AG09309 (cell line): ENCODE measurements at places on chromosomes 12 and 14.

DNA sequence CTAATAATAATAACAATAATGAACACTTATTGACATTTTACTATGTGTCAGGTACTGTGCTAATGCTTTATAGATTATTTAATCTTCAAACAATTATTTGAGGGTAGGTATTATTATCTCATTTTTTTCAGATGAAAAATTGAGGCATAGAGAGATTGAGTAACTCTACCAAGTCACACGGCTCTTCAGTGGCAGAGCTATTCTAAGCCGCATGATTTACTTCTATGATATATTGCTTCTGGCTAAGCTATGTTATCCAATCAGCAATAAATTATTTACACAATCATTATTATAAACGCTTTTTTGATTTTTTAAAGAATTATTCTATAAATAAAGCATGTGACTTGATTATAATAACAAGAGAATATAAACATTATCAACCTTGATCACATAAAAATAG is 80.0 kb downstream of the TMEM30B start:
- no peak for DNase-seq

GRCh38 chr14:90603841-90604240 is 207.0 kb downstream of the CALM1 start:
- no peak for DNase-seq

- DNase-seq = no peak
These were observed 31.3 kb downstream of the TM7SF3 start for GRCh38 chr12:26982866-26983265.

DNA sequence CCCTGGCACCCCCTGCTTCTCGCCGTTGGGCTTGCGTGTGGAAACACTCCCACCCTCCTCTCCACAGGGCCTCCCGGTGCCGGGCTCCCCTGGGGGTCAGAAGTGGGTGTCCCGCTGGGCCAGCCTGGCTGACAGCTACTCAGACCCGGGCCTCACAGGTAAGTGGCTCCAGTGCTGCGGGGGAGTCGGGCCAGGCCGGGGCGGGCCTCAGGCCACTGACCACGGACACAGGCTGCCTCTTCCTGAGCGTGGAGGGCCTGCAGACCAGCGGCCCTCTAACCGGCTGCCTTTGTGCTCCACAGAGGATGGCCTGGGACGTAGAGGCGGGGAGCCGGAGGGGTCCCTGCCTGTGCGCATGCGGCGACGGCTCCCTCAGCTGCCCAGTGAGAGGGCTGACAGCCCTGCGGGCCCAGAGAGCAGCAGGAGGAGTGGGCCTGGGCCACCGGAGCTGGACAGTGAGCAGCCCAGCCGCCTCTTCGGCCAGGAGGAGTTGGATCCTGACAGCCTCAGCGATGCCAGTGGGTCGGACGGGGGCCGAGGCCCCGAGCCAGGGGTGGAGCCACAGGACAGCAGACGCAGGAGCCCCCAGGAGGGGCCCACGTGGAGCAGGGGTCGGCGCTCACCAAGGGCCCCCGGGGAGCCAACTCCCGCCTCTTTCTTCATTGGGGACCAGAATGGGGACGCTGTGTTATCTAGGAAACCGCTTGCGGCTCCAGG is 21.1 kb downstream of the CEP170B start:
- no peak for DNase-seq

DNA sequence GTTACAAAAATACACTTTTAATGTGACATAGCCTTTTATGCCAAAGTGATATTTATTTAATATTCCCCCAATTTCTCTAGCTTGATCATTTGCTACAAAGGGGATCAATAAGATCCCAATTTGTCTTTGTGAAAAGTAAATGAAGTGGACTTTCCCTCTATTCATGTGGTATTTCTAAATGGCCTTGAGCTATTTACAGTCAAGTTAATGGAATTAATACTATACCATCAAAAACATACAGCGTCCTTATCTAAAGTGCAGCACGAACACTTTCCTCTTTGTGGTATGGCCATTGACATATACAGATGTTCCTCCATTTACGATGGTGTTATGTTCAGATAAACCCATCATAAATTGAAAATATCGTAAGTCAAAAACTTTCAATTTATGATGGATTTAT is 23.2 kb downstream of the CFL2 start:
- no peak for DNase-seq

- no peak for DNase-seq
These were observed 132.0 kb upstream of the ARHGAP5 start for GRCh38 chr14:31945074-31945613.

- DNase-seq = peak; percentile 66
These were observed 97.0 kb downstream of the TMEM30B start for GRCh38 chr14:61184112-61184511.

DNA sequence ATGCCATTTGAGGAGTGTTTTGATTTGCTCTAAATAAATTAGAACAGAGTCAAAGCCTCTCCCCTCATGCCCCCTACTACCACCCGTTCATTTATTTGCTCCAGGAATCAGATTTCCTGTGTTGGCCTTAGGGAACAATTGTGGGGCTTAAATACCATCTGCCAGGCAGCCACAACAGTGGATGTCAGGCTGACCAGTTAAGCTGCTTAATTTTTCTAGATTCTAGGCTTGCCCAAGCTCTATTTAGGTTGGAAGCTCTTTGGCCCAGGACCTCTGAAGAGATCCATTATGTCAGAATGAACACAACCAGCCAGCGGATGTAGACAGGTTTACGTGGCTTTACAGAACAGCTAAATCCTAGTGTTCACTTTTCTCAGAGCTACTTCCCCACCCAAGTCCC is 1.0 kb upstream of the TIMELESS start:
- no peak for DNase-seq

GRCh38 chr12:11745113-11745512 is 95.6 kb downstream of the ETV6 start:
- no peak for DNase-seq

DNA sequence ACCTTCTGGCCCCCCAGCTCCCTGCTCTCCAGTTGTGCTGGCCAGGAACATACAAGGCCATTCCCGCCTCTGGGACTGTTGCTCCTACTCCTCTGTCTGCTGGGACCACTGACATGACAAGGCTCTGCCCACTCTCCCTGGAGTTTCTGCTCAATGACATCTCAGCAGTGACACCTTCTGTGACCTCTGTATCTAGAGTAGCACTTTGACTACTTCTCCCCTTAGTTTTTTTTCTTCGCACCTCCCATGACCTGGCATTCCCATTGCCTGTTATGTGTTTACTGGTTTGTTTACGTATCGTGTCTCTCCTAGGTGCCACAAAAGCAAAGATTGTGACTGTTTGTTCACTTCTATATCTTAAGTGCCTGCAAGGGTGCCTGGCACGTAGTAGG is 40.1 kb upstream of the TMEM263 start:
- no peak for DNase-seq

GRCh38 chr12:6157482-6157881 is 33.0 kb upstream of the VWF start:
- no peak for DNase-seq

- DNase-seq = no peak
These were observed 1.3 kb downstream of the DDN start for GRCh38 chr12:48997719-48998496.

DNA sequence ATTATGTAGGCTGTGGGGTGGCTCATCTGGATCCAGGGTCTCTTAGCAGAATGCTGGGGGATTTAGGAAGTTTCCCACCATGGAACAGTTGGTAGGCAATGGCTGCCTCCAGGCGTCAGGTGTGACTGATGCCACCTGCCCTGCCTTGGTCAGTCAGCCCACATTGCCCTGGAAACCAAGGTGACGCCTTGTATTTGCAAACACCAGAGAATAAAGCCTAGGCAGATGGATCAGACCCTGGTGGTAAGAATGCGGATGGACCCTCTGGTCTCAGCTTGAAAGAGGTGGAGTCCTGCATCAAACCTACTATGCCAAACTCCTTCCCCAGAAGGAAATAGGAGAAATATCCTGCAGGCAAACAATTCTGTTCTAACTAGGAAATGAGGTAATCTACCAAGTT is 38.2 kb downstream of the NCKAP5L start:
- DNase-seq = no peak

- no peak for DNase-seq
These were observed 39.7 kb downstream of the CPSF6 start for GRCh38 chr12:69278814-69279782.

GRCh38 chr12:66885115-66885875 is 206.4 kb upstream of the GRIP1 start:
- DNase-seq = no peak

DNA sequence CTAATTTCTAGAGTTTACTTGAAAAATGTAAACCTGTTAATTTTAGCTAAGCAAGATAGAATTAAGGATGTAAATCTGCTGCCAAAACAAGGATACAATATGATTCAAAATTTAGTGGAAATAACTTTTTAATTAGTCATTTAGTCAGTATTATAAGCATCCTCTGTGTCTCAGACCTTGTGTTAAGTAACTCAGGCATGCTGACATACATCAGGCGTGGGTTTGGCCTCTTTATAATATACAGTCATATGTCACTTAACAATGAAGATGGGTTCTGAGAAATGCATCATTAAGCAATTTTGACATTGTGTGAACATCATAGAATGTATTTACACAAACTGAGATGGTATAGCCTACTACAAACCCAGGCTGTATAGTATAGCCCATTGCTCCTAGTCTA is 386.9 kb downstream of the ZFP36L1 start:
- DNase-seq = no peak

- DNase-seq = no peak
These were observed 338.6 kb downstream of the CEP128 start for GRCh38 chr14:80602946-80603345.

GRCh38 chr14:81829447-81829846 is 295.8 kb upstream of the SEL1L start:
- no peak for DNase-seq

DNA sequence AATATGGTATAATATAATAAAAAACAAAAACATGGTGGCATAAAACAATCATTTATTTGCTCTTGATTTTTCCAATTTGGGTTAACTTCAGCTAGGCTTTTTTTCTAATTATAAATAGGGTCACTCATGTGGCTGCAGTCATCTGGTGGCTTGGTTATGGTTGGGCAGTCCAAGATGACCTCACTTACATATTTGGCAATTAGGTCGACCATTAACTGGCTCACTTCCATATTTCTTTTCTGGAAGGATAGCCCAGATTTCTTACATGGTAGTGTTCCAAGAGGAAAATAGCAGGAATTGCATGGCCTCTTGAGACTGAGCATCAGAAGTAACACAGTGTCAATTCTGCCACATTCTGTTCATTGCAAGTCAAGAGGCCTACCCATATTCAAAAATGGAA is 153.4 kb downstream of the FUT8 start:
- no peak for DNase-seq

GRCh38 chr12:26890784-26891183 is 47.0 kb downstream of the INTS13 start:
- no peak for DNase-seq

GRCh38 chr14:51566831-51567582 is 84.7 kb upstream of the FRMD6 start:
- no peak for DNase-seq
